ENCODE measurements at places on chromosomes 16 and 17. TPM values are rescaled to one million over a fixed set of nuclear protein-coding genes. Genes with fewer than 3 reads are reported as not detected.

Gene RUNDC3A
- not detected for polyA plus RNA-seq

Gene CLEC18A
- 0.59 TPM for polyA plus RNA-seq

Gene KRT25
- polyA plus RNA-seq = not detected

Gene NPIPB8
- not detected for polyA plus RNA-seq

Gene PDP2
- 1.2 TPM for polyA plus RNA-seq

Gene KRT26
- polyA plus RNA-seq = not detected

All from heart right ventricle (tissue), 16 donors.